ENCODE measurements at places on chromosomes 5 and 9.
A peak's percentile ranks its signal among the peaks of the same experiment; 100 is the strongest.

- DNase-seq: no peak
Measured at GRCh38 chr5:131976414-131977211, 31.1 kb upstream of the MEIKIN start.

DNA sequence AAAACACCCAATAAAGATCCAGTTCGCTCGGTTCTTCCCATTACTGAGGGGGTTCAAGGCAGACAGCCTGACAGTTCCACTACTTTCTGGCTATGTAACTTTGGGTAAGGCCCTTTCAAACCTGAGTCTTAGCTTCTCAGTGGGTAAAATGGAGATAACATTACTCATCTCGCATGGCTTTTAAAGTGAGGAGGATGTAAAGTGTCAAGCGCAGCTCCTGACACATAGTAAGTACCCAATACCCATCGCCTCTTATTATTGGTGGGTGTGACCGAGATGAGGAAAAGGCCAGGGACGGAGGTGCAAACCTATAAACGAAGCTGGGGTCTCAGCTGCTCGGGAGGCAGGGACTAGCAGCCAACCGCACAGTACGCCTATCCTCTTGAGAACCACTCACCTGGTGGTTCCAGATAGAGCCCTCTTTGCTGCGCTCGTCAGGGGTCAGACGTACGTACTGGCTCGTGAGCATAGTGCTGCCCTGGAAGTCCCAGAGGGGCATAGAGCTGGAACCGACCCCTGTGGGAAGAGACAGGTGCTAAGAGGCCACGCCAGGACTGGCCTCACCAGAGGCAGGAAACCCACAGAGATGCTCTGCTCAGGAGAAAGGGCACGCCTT is 584 bp downstream of the LMAN2 start:
- DNase-seq: no peak

GRCh38 chr5:93610581-93611272 is 27.7 kb downstream of the NR2F1 start:
- no peak for DNase-seq

GRCh38 chr9:137294681-137295237 is 7.3 kb downstream of the NRARP start:
- peak; percentile 58 for DNase-seq

- DNase-seq: no peak
Measured at GRCh38 chr9:33445389-33446239, 1.8 kb downstream of the AQP3 start.

- no peak for DNase-seq
Measured at GRCh38 chr5:171710451-171711024, 75.1 kb upstream of the SMIM23 start.

- no peak for DNase-seq
Measured at GRCh38 chr9:111162026-111162425, 123.8 kb upstream of the LPAR1 start.

- no peak for DNase-seq
Measured at GRCh38 chr5:145637396-145637795, 197.7 kb downstream of the PRELID2 start.

GRCh38 chr5:109225716-109226625 is 183.8 kb downstream of the PJA2 start:
- no peak for DNase-seq

GRCh38 chr5:111922344-111922743 is 165.3 kb upstream of the NREP start:
- DNase-seq: no peak

- peak; percentile 64 for DNase-seq
Measured at GRCh38 chr5:75567710-75568109, 43.5 kb upstream of the ANKDD1B start.

DNA sequence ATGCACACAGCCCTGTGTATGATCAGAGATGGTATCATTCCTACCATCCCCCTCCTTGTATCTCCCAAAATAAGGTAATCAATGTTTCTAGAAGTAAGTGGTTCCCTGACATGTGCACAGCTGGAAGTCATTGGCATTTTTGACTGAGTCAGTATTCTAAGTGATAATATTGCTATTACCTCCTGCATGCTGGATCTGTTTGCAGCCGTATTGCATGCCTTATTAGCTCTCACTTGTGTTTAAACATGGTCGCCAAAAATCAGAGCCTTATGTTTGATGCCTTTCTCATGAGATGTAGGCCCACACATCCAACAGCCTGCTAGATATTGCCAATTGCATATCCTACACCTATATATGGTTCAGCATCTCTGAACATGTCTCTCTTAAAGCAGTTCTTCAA is 254.3 kb downstream of the CDH12 start:
- no peak for DNase-seq

GRCh38 chr9:113888336-113888735 is 12.2 kb downstream of the ZNF618 start:
- DNase-seq: no peak

- DNase-seq: no peak
Measured at GRCh38 chr5:1421521-1422341, 23.5 kb downstream of the SLC6A3 start.

GRCh38 chr9:131682261-131682660 is 57.6 kb downstream of the RAPGEF1 start:
- DNase-seq: no peak

DNA sequence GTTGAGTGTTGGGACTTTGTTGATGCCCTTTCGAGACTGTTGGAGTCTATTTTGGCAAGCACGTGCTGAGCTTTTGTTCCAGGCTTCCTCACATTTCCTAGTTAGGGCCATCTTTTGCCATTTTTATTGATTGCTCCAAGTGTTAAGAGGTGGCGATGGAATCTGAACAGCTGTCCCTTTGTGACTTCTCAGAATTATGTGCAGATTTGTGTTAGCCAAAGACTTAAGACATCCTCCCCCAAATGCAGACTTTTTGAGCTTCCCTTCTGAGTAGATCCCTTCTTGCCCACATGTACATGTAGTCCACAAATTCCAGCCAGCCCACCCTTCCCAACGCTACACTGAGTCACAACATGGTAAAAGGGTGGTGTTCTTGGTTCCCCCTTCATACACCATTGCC is 59.2 kb downstream of the SPIN1 start:
- DNase-seq: no peak

GRCh38 chr5:157516626-157517325 is 56.8 kb downstream of the NIPAL4 start:
- DNase-seq: peak; percentile 24

- peak; percentile 71 for DNase-seq
Measured at GRCh38 chr9:68555437-68556150, 14.9 kb upstream of the TMEM252 start.

DNA sequence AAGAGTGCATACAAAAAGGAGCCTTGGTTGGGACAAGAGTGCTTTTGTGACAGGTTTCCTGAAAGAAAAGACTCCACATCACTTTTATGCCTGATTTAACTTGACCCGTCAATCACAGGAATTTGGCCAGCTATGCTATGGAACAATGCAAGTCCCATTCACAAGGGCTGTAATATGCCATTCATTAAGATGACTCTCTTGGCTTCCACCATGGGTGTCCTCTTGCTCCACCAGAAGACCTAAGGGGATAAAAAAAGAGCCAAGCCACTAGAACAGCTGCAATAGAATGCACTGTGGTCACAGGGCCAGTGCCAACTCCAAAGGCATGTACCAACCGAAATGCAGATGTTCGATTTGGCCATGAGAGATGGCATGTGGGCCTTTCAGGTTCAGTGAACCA is 480.1 kb upstream of the MPDZ start:
- no peak for DNase-seq

DNA sequence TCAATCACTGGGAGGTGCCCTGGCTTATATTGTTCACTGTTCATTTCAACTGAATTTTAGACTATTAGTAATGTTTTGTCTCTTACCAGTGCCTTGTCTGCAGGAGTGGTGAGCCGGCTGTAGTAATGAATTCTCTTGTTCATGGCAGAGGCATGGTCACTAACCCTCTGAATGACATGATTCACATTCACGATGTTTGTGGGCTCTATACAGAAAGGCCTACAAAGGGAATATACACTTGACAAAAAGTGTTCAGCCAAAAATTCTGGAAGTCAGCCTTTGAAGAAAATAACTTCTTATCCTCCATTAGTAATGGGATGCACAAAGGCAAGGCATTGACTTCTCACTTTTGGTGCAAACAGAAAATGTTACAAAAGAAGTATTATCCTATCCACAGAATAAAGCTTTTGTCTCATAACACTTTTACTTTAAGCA is 39.6 kb downstream of the SLC38A9 start:
- DNase-seq: no peak

DNA sequence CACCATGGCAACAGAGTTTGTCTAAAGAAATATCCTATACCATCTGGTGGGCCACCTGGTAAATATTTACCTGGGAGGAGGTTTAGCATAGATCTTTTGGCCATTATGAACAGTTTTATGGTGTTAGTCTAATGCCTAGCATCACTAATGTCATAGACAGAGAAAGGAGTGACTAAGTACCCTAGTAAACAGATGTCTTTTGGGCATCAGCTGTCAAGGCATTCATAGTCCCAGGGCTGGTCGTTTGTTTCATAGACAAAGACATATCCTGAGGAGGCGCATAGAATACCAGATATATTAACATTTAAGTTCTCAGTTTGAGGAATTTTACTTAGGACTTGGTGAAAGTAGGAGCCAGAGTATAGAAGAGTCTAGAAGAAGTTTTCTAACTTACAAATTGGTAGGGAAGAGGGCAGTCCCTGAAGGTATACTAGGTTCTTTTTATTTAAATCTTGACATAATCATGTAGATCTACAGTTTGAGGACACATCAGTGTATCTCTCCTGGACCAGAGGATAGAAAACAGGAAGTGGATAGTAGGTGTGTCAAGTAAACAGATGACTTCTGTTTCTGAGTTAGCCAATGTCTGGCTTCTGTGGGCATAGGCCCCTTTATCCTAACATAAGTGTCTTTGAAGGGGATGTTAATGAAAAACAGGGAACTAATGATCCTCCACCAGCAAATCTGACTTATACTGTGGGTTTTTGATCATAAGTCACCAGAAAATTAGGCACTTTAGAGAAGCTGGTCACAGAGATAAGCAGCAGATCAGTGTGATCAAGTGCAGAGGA is 105.0 kb upstream of the PRSS3 start:
- DNase-seq: peak; percentile 56

DNA sequence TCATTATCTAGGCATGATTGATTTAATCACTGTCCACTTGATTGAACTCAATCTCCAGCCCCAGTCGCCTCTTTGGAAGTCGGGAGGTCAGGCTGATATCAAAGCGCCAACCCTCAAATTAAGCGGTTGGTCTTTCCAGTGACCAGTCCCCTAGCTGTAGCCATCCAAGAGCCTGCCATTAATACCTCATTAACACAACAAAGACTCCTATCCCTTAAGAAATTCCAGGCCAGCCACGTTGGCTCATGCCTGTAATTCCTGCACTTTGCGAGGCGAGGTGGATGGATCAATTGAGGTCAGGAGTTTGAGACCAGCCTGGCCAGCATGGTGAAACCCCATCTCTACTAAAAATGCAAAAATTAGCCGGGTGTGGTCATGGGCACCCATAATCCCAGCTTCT is 27.4 kb upstream of the GCNT1 start:
- no peak for DNase-seq

DNA sequence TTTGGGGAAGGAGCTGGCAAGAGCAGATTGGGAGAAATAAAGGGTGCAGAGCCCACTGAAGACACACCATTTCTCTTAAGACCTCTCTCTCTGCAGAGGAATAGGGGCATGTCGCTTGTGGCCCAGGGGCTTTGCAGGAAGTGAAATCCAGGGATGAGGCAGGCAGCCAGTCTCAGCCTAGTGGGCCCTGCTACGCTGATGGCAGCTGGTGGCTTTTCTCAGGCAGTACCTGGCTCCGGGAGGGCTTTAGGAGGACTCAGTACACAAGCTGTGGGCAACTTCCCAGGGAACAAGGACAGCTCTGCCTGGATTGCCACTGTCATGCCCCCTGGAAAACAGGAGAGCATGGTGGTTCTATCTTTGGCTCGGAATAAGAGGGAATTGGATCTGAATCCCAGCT is 76.2 kb upstream of the NEURL1B start:
- DNase-seq: no peak

DNA sequence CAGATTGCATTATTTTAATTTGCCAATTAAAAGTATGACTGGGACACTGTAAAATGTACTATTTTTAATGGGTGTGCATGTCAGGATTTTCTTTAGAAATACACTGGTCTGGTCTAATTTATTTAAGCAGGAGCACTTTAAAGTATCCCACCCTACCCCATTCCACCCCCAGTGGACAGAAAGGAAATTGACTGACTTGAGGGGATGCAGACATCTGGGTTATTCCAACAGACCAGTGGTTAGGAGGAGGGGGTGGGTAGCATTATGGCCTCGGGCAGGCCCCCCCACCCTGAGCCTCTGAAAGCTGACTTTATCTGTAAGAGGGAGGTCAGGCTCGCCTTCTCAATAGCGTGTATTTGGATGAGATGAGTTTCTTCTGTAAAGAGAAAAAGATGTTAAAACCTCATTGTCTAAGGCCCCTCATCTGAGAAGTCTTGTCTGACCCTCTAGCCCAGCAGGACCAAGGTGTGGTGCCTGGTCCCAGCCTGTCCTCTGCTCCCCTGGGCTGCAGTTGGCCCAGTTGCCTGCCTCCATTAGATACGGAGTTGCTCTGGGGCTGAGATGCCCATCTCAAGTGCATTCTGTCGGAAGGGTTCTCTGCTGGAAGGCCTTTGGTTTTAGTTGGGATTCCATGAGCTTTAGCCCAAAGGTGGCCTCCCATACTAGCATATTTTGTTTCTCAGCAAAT is 4.4 kb downstream of the HNRNPAB start:
- no peak for DNase-seq

DNA sequence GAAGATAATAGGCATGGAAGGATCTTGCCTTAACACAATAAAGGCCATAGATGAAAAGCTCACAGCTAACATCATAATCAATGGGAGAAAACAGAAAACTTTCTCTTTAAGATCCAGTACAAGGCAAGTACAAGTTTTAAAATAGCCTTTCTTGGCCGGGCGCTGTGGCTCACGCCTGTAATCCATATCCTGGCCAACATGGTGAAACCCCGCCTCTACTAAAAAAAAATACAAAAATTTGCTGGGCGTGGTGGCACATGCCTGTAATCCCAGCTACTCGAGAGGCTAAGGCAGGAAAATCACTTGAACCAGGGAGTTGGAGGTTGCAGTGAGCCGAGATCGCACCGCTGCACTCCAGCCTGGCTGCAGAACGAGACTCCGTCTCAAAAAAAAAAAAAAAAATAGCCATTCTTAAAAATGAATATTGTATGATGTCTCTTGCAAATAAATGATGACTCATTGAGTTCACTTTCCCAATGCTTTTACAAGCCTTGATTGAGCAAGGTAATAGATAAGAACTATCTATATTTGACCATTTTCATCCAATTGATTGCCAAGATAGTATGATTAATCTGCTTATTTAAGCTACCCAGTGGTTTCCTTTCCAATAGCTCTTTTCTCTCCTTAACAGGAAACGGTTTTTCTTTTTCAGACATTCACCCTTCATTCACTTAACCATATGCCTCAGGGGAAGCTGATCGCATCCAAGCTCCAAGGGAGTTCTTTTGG is 15.8 kb downstream of the CCDC152 start:
- no peak for DNase-seq

All from suppressor macrophage (primary cell).